ENCODE measurements at places on chromosomes 2 and 18.

DNA sequence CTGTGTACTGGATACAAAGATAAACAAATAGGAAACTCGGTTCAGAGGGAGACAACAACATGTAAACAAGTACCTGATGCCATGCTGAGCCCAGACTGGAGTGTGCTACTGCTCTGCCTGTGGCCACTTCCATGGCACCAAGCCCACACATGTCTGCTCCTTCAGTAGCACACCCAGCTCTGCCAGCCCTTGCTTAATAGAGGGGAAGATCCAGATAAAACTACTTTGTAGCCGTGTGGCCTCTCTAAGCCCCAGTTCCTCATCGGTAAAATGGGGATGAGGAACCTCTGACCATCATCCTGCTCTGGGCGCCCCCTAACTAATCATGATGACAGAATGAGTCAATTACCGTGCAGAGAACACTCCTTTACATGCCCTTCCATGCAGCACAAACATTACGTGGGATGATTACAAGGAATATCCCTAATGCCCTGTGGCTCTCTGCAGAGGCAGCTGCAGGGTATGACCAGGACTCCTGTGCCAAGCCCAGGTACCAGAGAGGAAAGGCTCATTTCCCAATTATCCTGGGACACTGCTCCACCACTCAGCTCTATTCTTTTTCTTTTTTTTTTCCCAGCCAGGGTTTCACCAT, 34.9 kb downstream of the DNMT3A start:
- DNase-seq, result no peak

DNA sequence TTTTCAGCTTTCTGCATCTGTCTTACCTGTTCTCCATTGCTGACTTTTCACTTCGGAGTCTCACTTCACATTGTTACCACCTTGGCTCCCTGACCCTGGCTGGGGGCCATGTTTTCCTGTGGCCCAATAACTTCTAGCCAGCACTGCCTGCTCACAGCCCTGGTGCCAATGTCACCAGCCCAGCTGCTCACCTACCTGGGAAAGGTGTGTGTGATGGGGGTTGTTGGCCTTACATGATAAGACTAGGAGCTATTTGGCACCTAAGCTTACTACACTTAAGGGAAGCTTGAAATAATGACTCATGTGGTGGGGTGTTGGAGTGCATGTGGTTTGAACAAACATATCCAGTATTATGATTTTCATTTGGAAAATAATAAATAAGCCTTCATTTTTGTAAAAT, 37.5 kb upstream of the PGAP1 start:
- no peak for DNase-seq

DNA sequence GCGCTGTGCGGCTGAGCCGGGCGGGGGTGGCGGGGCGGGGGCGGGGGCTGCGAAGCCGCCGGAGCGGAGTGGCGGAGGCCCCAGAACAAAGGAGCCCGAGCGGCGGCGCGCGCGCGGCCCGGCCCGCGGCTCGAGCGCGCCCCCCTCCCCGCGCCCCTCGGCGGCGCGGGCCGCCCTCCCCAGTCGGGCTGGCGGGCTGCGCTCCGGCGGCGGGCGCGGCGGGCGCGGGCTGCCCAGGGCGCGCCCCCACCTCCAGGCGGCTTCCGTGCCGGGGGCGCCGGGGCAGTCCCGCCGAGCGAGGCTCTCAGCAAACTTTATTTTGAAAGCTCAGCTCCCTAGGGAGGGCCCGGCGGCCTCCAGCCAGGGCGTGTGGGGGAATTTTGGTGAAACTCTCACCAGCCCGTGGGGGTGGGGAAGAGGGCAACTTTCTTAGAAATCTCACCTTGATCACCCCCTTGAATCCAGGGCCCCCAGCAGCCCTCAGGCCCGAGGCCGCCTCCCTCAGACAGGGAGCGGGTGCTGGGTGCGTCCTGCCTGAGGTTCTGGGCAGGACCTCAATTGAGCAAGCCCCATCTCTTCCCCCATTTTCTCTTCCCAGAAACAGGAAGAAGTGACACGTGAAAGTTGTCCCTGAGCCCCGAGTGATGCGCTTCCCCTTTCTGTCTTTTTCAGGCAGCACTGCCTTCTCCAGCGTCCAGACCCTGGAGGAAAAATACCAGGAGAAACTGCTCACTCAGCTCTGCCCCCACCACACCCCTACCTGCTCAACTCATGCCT, 786 bp downstream of the TET3 start:
- DNase-seq, result no peak

GRCh38 chr2:157443795-157444640, at the start of gene CYTIP:
TSS of gene CYTIP (minus strand) at chr2:157444089. CDS start at chr2:157444020, 69 bp downstream.
- no peak for DNase-seq

- no peak for DNase-seq
Measured at GRCh38 chr2:170845343-170845742, 28.7 kb downstream of the GAD1 start.

- no peak for DNase-seq
Measured at GRCh38 chr2:26299471-26300101, 46.4 kb upstream of the SELENOI start.

DNA sequence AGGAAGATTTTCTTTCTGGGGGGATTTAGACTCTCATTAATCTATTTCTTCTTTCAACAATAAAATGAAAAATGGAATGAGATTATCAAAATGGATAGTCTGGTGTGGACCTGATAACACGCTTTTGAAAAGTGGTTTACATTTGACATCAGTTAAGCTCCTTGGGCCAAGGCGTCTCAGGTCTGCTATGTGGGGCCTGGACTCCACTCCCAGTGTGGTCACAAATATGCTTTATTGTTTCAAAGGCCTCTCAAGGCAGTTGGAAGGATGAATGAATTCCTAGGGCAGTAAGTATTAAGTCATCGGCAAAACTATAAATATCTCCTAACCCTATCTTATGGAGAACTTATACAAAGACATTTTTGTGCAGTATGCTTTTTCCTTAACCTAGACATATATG, 74.5 kb downstream of the ETAA1 start:
- no peak for DNase-seq

GRCh38 chr2:206343816-206344215, 69.4 kb downstream of the ZDBF2 start:
- no peak for DNase-seq

GRCh38 chr18:34697233-34697632, 12.9 kb upstream of the DTNA start:
- no peak for DNase-seq

DNA sequence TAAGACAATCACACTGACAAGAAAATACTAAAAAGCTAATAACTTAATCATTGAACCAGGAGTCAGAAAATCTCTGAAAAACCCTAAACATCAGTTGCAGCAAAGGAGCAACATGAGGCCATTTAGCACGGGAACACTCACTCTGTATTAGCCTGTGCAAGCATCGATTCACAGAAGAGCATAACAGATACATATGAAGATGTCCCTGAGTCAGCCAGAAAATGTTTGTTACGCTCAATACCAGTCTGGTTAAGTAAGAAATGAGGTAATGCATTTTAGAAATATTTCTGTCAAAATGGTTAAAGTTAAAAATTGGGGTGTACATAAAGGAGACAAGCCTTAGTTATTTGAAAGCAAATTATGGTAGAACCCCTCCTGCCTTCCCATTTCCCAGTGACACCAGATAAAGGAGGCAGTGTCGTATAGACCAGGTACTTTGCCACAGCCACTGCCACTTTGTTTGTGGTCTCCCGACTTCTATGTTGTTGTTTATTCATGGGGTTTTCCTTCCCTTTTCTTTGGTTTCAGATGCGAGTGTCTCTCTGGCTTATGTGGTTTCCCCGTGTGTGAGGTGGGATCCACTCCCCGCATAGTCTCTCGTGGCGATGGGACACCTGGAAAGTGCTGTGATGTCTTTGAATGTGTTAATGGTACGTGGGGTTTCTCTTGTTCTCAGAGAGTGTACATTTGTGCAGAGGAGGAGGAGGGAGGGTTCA, 108.6 kb downstream of the CRIM1 start:
- no peak for DNase-seq

DNA sequence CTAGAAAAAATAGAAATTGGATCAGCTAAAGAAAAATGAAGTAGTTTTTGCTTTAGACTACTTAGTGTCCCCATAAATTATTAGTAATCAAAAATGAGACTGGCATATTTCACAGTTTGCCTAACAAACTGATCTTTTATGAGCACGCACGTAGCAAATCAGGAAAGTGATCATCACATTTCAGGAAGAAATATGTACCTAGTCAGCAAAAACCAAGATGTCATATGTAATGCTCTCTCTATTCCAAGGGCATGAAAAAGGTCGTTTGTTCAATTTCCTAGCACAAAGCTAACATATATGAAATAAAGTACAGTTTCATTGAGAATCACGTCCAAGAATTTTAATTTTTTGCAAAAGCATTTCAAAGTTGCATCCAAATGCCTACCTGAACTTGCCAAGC, 600.4 kb upstream of the CHAC2 start:
- no peak for DNase-seq

- no peak for DNase-seq
Measured at GRCh38 chr2:27497288-27497627, 619 bp downstream of the GCKR start.

GRCh38 chr18:40464032-40464431, 1491.0 kb upstream of the PIK3C3 start:
- no peak for DNase-seq

- no peak for DNase-seq
Measured at GRCh38 chr2:38033646-38034045, 42.3 kb downstream of the CYP1B1 start.

GRCh38 chr18:59639821-59640220, 57.4 kb downstream of the CCBE1 start:
- DNase-seq, result no peak

GRCh38 chr2:218010140-218010983, 7.6 kb upstream of the TNS1 start:
- DNase-seq, result no peak

DNA sequence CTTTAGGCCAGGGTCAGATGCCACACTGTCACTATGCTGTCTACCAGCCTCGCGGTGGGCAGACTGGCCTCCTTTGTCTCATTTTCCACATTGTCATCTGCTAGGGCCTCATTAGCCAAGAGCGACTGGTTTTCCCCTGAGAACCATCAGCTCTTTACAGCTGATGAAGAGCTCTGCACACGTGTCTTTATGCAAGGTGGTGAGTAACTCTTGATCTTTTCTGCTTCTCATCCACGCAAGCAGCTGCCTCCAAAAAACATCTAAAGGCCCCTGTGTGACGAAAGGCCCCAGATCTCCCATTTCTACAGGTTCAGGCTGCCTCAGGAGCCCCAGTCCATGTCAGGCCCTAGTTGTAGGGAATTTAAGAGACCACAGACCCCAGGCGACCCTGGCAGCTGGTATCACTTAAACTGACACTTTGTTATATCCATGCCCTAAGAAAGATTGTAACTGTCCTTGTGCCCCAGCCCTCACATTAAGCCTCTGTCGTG, 52.9 kb downstream of the DPYSL5 start:
- no peak for DNase-seq

DNA sequence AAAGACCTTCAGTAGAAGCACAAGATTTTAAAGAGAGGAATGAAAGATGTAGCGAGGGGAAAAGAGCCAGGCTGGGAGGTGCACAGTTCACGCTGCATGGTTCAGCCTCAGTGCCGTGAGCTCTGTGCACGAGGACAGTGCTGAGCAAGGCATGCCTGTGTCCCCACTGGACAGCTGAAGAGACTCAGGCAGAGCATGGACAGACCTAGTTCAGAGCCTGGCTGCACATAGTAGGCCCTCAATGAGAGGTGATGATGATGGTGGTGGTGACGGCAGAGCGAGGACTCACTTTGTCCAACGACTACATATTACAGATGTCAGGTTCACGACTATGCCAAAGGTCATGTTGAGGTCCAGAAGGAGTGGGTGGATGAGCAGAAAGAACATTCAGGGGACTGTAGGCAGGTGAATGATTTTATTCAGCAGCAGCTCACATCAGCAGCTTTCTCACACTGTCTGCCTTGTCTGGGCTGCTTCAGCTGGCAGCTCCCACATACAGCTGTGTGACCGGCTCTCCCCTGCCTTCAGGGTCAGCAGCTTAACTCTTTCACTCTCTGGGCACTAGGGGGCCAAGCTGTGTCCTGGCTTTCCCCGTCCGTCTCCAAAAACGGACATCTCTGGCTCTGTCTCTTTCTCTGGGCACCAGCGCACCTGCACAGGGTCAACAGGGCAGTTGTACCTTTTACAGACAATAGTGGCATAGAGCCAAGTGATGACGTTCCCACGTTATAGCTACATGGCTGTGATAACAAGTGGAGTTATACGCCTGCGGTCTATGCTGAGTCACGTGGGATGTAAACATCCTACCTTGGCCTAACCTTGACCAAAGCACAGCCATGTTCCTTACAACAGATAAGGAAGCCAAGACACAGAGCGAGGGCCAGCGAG, 128.8 kb upstream of the MSH6 start:
- DNase-seq, result no peak

- DNase-seq, result peak; percentile 39
Measured at GRCh38 chr2:96870626-96871255, 861 bp upstream of the SEMA4C start.

GRCh38 chr2:217103752-217104545, 244.1 kb upstream of the TNP1 start:
- DNase-seq, result no peak

DNA sequence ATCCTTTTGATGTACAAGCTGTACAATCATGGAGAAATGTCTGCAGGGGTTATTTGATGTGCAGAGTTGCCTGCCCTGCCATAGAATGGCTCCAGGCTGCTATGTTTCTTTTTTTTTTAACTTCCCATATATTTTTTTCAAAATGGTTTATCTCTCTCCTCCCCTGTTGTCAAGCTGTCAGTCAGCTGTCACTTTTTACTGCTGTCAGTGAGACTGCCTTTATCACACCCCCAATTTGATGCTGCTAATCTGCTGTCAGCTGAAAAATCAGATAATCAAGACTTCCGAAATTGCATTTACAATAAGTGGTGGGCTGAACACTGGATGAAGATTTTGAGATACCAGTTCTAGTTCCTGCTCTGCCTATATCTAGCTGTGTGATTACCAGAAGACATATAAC, 382.6 kb downstream of the ZEB2 start:
- no peak for DNase-seq

DNA sequence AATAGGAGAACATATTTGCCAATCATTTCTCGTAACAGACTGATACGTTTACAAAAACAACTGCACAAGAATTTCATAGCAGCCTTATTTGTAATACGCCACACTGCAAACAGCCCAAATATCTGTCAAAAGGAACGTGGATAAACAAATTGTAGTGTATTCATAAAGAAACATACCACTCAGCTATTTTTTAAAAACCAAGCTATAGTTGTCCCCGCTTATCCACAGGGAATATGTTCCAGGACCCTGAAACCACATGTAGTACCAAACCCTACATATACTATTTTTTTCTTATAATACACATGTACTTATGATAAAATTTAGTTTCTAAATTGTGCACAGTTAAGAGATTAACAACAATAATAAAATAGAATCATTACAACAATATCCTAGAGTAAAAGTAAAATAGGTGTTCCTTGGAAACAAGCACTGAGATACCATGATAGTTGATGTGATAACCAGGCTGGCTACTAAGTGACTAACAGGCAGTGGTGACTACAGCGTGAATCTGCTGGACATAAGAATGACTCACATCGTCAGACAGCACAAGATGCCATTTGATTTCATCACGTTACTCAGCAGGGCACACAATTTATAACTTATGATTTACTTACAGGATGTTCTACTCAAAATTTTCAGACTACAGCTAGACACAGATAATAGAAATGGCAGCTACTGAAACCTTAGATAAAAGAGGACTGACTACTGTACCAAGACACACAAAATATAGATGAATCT, 367.4 kb downstream of the NCKAP5 start:
- DNase-seq, result no peak

- DNase-seq, result no peak
Measured at GRCh38 chr2:7845332-7845731, 836.5 kb upstream of the ID2 start.

All from stimulated activated CD8-positive, alpha-beta memory T cell treated with anti-CD3 and anti-CD28 coated beads, Interleukin-4, amount 100 ng/mL, for 1 hour (primary cell).